ENCODE measurements at places on chromosomes 6 and 20. TPM values are rescaled to one million over a fixed set of nuclear protein-coding genes. Genes with fewer than 3 reads are reported as not detected.

LHFPL5 gene
- total RNA-seq: not detected

LRRN4 gene
- total RNA-seq: 0.51 TPM

TCP11 gene
- 0.28 TPM for total RNA-seq

GRCh38 chr6:6351511-6352025 is 31.1 kb upstream of the F13A1 start:
- DNase-seq: no peak

DNA sequence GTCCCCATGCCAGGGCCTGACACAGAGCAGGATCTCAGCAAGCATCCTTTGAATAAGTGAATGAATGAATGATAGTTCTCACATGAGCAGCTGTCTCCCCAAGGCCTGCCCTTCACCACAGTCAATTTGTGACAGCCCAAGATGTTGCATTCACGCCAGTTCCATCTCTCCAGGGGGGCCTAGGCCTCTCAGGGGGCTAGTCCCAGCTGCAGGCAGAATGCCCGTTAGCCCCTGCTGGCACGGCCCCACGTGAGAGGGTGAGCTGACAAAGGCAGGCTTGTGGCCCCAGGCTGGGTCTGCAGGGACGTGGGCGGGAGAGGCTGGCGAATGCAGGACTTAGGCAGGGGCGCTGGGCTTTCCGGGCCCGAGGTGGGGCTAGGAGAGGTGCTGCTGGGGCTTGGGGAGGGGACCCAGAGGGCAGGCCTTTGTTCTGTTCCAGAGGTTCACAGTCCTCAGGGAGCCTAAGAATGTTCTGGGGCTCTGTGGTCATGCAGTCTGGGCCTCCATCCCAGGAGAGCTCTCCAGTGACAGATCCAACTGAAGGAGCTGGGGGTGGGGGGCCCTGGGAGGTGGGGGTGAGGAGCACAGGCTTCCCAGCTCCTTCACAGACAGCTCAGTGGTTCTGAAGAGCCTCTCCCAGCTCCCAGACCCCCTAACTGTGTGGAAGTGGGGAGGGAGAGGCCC is 30.5 kb upstream of the TLDC2 start:
- DNase-seq: no peak

GRCh38 chr6:20266851-20267608 is 54.8 kb upstream of the MBOAT1 start:
- DNase-seq: no peak

- DNase-seq: no peak
Measured at GRCh38 chr20:44955270-44955669, 4.9 kb downstream of the TOMM34 start.

DNA sequence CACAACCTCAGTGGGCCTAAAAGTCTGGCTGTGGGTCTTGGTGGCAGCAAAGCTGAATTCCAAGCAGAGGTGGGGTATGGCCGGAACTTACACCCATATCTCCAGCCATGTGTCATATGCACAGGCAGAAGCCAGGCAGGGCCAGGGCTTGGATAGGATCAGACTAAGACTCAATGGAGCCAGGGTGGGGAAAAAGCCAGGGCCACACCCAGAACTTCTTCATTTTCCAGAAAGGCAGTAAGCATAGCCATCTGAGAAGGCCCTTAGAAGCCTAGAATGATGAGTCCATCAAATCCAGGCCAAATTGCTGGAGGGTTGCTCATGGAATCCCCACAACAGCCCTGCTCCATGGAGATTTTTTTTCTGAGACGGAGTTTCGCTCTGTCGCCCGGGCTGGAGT is 116.2 kb upstream of the SRSF6 start:
- no peak for DNase-seq

GRCh38 chr6:144749263-144749662 is 464.1 kb downstream of the UTRN start:
- DNase-seq: no peak

TAGAP gene
- not detected for total RNA-seq

DNA sequence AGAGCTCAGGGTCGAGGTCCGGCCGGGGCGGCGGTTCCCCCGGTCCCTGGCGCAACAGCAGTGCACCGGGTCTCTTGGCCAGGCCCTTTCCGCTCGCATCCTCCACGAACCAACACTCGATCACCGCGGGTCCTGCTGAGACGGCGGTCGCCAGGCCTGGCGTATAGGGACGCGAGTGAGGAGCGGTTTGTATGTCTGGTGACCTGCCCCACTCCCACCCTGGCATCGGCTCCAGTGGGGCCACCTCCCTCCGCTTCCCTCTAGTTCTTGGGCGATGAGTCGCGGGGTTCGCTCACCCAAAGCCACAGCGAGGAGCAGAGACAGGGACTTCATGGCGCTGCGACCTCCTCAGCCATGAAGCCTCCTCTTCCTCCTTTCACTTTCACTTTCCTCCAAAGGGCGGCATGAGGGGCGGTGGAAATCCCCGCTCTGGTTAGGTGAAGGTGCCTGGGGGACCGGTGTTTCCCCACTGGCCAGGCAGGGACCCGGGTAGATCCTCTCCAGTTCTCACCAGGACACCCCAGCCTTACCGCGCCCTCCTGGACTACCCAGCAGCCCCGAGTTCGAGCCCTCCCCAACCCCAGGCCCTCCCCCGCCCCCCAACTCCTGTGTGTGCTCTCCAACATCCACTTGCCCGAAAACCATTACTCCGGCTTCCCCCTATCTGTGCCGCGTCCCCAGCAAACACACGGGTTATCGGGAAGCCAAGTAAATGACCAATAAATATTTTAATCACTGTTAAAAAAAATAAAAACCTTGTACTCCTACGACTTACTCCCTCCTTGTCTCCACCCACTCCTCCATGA is at the start of gene TAPBP:
TAPBP (minus strand) TSS at position 370 of the 806 bp plus-strand sequence; CDS start at position 333, 37 bp downstream.
- peak; percentile 72 for DNase-seq

DNA sequence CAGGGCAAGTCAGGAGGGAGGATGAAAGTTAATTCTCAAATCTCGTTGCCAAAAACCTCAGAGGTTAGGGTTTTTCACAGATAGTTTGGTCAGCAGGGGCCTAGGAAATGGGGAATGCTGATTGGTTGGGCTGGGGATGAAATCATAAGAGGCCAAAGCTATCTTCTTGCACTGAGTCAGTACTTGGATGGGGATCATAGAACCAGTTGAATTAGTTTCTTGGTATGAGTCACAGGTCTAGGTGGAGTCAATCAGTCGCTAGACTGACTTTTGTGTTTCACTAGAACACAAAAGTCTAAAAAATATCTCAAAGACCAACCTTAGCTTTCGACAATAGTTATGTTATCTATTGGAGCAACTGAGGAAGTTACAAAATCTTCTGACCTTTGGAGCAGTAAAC is 368.5 kb downstream of the TBC1D32 start:
- DNase-seq: no peak

DNA sequence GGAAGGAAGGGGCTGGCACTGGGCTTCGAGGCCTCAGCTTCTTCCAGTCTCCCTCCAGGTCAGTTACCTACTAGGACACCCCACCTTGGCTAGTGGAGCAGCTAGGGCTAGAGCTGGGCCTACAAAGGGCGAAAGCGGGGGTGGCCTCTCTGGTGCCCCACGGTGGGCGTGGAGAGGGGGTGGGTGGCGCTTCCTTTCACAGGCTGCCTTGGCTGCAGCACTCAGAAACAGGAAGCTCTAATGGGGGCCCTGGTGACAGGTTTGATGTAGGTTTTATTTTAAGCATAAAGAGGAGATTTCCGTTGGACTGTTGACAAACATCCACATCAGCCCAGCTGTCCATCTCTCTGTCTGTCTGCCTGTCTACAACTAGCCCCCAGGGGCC is 13.4 kb downstream of the FAM110A start:
- no peak for DNase-seq

GRCh38 chr20:63734111-63734945 is 2.1 kb upstream of the LIME1 start:
- no peak for DNase-seq

HCK gene
- not detected for total RNA-seq

KIF13A gene
- total RNA-seq: 48.2 TPM

DNA sequence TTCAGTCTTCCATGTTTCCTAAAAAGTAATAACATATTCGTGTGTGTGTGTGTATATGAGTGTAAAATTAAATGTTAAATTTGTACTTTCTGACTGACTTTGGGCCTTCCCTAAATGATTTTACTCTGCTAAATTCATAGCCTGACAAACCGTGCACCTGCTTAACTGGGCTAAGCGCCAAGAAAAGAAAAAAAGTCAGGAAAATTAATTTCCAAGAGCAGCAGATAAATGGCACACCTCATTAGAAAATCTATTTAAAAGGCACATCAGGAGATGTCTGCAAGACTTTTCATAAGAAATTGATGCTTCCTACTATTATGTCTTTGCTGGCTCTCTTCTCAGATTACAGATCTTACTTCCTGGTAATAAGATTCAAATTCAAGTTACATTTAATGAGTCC is 72.4 kb downstream of the TRDN start:
- no peak for DNase-seq

DNA sequence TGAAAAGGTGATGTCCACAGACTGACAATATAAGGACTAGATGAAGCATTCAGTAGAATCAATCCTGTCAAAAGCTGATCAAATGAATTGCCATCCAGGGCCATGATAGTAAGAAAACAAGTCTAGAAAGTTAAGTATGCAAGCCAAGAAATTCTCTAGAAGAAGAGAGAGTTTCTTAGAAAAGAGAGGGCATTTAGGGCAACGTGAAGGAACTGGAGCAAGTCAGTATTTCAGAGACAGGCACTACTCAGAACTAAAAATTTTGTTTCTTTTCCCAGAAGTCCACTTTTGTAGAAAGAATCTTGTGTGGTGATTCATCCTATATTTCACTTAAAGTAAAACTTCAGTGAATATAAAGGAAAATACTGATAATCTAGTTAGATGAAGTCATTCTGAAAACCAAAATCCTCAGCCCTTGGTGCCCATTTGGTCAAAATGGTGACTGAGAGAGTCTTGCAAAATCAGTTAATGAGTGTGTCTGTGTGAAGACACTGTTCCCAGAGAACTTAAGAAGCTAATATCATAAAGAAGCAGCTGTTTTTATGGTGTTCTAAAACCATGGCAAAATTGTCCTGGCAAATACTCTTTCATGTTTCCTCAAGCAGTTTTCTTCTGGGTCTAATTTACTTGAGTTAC is 82.2 kb downstream of the COL19A1 start:
- no peak for DNase-seq

- DNase-seq: no peak
Measured at GRCh38 chr6:11414176-11414963, 123.2 kb upstream of the TMEM170B start.

- peak; percentile 42 for DNase-seq
Measured at GRCh38 chr6:134077301-134077700, 24.9 kb upstream of the SLC2A12 start.

DNA sequence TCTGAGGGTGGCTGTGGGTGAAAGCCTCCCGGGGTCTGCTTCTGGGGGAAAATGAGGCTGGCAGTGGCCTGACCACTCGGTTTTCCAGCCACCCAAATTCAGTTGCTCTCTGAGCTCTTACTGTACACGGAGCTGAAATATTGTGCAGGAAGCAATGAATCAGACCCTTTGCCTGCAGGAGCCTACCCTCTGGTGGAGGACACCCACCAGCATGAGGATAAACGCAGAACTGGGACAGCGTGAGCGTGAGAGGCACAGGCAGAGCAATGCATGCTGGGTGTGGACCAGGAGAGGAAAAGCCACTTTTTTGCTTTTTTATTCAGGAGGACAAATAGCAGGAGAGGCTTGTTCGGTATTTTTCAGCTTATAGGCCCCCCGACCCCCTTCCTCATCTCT is 298.0 kb downstream of the QKI start:
- DNase-seq: no peak

DNA sequence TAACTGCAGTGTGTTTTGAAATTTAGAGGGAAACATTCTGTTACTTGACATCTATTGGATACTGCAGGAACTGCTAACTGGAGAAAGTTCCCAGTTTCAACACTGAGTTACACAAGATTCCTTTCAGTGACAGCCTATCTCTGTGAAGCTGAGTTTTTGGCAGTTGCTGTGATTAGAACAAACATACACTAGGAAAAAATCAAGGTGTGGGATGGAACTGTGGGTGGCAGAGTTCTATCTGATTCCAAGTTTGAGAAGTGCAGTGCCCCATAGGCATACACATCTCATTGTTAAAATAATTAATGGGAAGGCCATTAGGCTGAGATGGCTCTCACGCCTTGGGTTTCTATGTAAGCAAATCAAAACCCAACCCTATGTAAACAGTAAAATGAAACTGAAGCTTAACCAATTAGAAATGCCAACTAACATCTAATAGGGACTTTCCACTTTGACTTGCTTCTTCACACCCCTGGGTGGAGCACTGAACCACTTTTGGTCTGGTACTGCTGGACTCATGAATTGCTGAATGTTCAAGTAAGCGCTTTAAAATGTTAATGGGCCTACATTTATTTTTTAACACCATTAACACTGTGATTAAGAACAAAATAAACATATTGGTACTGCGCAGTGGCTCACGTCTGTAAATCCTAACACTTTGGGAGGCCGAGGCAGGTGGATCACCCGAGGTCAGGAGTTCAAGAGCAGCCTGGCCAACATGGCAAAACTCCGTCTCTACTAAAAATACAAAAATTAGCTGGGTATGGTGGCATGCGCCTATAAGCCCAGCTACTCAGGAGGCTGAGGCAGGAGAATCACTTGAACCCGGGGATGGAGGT is 55.2 kb upstream of the TBC1D7 start:
- peak; percentile 52 for DNase-seq

GRCh38 chr6:132400883-132401617 is at the start of gene MOXD1:
Gene MOXD1, minus strand, starts transcription at chr6:132401475. Its CDS starts 49 bp downstream, at chr6:132401426.
- DNase-seq: peak; percentile 30

GRCh38 chr6:72876256-72876655 is 254.4 kb downstream of the KCNQ5 start:
- no peak for DNase-seq

PHACTR3 gene
- total RNA-seq: 1.3 TPM

- no peak for DNase-seq
Measured at GRCh38 chr6:55666606-55667225, 87.7 kb upstream of the HMGCLL1 start.

DNA sequence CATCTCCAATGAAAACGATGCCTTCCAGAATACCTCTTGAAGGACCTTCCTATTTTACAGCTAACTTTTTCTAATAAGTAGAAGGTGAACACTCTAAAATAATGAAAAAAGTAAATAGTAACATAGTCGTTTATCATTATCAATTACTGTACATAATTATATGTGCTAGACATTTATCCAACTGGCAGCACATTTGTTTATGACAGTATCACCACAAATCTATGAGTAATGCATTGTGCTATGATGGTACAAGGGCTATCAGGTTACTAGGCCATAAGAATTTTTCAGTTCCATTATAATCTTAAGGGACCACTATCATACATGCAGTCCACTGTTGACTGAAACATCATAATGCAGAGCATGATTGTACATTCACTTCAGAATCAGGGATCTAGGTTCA is 68.4 kb downstream of the ATG5 start:
- no peak for DNase-seq

DNA sequence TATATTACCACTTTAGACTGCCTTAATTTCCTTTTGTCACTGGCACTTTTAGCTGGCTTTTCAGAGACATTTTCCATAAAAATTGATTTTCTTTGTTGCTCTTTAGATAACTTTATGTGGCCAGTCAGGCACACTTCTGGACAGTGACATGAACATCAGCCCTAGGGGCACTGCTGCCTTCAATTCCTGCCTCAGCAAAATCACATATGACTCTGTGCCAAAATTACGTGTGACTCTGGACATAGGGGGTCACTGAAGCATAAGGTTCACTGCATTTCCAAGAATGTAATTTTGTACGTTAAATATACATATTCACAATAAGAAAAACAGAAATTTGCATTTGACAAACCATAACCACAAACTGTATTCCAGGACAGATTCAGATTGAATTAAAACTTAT is 66.5 kb downstream of the ESF1 start:
- no peak for DNase-seq

- no peak for DNase-seq
Measured at GRCh38 chr20:36777167-36777566, 3.6 kb upstream of the DSN1 start.

Data from dermis blood vessel endothelial cell (primary cell).